Stimulated activated CD8-positive, alpha-beta memory T cell treated with anti-CD3 and anti-CD28 coated beads, Interleukin-15, amount 100 ng/mL, for 4 hours (primary cell): ENCODE measurements at places on chromosomes 12 and 14.

- no peak for DNase-seq
These were observed 7.9 kb downstream of the DYNC1H1 start for GRCh38 chr14:101972126-101972866.

DNA sequence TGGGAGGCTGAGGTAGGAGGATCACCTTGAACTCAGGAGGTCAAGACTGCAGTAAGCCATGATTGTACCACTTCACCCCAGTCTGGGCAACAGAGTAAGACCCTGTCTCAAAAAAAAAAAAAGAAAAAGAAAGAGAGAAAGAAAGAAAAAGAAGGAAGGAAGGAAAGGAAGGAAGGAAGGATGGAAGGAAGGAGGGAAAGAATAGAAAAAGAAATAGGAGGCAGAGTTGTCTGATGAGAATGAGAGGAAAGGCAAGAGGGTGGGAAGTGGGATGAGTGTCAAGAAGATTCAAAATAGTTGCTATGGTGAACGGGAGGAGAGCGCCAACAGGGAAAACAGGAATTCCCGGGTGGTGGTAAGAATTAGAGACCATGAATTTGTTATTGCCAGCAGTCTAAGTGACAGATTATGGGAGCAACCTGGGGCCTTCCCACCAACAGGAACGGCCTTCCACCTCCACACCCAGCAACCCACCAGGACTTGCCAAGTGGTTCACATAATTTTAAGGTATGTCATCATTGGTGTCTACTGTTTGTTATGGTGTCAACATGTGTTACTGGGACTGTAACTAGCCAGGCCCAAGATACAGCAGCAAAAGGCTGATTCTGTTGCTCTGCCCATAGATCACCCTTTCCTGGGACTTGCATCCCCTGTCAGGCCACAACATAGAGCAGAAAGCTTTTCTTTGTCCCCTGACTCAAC lies 36.1 kb upstream of the C12orf76 start:
- DNase-seq: no peak

- DNase-seq: no peak
These were observed 106.9 kb upstream of the TMEM233 start for GRCh38 chr12:119486599-119487154.

DNA sequence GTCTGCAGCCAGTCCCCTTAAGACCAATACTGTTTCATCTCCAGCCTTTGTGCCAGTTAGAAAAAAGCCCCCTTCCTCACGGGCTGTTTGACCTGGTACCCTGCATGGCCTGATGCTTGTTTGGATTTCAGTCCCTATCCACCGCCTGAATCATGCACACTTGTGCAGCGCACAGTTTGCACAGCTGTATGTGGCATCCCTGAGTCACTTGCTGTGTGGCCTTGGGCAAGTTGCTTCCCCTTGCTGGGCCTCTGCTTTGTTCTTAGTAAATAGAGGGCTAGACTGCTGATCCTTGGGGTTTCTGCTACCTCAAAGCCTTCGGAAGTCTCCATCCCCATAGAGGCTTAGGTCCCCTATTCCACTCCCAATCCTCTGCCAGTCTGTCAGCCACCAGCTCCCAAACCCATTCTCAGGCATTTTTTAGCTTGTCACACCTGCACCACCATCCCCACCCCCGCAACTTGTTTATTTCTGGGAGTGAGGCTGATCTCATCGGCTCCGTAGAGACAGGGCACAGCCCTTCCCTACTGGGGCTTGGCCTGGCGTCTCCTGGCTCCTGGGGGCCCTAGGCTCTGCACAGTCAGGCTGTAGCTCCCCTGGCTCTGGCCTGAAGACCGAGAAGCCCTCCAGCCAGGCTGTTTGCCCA lies 8.8 kb downstream of the KRT80 start:
- no peak for DNase-seq

GRCh38 chr12:104747955-104748354 lies 210.1 kb downstream of the SLC41A2 start:
- no peak for DNase-seq

- DNase-seq: no peak
These were observed 340.1 kb downstream of the BCAT1 start for GRCh38 chr12:24608637-24609285.

DNA sequence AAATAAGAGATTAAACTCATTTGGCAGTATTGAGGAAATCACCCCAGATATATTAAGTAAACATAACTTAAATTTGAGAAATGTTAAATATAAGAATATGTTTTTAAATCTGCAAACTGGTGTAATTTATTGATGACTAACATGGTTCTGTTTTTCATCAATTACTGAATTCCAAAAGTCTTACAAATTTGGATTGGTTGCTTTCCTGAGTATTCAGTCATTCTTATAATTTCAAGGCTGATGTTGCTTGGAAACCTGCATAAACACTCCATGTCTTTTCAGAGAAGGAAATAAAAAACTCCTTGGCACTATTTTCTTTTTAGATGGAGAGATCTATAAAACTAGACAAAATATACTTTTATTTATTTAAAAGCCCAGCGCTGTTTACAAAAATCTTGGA lies 71.7 kb downstream of the NOVA1 start:
- DNase-seq: no peak

- no peak for DNase-seq
These were observed 23.6 kb upstream of the MLXIP start for GRCh38 chr12:122054842-122055520.

- DNase-seq: no peak
These were observed 28.9 kb downstream of the RTRAF start for GRCh38 chr14:52018252-52018651.

DNA sequence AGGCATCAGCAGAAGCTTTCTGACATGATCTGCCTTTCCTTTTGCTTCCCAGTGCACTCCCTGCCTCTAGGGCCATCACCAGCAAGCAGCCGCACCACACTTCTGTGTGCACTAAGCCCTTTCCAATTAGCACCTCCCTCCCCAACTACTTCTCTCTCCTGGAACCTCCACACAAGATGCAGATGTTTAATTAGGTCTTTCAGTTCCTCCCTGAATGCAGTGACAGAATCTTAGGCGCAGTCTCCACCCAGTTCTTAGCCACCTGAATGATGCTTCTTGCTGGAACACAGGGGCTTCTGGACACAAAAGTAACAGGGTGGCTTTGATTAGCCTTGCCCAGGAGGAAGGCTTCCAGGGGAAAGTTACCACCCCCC lies 32.9 kb downstream of the NIN start:
- DNase-seq: no peak

DNA sequence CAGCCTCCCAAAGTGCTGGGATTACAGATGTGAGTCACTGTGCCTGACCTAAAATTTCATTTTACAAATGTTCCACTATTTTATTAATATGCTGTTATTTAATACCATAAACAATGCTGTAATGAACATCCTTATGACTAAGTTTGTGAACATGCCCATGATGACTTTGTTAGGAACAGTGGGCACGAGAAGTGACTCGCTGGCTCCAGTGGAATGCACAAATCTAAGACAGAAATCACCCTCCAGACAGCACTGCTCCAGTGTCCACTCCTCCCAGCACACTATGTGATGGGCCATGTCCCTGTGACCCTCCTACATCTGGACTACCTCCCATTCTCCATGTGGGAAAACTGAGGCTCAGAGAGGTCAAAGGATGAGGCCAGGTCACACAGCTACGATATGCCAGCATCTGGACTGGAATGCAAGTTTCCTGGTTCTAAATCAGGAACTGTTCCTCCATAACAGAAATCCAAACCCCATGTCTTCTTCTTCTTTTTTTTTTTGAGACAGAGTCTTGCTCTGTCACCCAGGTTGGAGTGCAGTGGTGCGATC lies 57.9 kb downstream of the GPR68 start:
- no peak for DNase-seq

DNA sequence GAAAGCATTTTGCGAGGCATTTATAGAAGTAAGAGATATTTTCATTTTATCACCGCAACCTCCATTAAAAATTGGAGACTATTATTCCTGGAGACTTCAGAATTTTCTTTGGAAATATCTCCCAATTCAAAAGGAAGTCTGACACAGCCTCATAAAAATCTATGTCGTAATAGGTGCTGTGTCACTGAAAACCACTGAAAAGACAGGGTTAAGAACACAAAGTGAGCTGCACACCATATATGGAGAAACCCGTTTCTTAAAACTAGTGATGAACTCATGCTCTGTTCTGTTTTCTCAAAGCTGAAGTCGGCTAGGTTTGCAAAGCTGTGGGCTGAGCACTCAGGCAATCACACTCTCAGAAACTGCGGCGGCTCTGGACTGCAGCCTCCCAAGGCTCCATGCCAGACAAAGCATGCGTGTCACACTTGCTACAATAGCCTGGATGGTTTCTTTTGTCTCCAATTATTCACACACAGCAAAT lies at the start of gene GLIPR1:
Gene GLIPR1, plus strand, starts transcription at position 287 of the 481 bp plus-strand sequence. Its CDS starts 126 bp downstream, at position 413.
- DNase-seq: peak; percentile 36

- no peak for DNase-seq
These were observed 83.3 kb upstream of the HIF1A start for GRCh38 chr14:61611880-61612630.

DNA sequence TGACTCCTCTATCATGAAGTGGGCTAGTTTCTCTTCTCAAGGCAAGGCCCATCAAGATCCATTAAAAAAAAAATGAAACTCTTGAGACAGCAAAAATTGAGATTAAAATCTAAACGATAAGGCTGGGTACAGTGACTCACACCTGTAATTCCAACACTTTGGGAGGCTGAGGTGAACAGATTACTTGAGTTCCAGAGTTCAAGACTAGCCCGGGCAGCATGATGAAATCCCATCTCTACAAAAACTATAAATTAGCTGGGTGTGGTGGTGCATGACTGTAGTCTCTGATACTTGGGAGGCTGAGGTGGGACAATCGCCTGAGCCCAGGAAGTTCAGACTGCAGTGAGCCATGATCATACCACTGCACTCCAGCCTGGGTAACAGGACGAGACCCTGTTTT lies 226.5 kb upstream of the SOX5 start:
- no peak for DNase-seq

DNA sequence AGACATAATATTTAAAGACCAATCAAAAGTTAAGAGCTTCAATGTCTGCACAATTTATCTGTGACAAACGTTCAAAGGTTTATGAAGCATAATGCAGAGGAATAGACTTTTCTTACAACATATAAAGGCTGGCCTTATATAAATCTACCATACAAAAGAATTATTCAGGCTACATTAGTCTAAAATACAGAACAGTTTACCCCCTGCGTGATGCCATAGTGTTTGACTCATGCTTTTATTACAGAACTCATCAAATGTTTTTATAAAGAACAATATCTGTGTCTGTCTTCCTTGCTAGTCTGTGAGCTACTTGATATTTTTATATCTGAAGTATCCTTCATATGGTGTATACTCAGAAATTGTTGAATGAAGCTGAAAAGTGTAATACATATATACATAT lies 1084.5 kb upstream of the FLRT2 start:
- no peak for DNase-seq

DNA sequence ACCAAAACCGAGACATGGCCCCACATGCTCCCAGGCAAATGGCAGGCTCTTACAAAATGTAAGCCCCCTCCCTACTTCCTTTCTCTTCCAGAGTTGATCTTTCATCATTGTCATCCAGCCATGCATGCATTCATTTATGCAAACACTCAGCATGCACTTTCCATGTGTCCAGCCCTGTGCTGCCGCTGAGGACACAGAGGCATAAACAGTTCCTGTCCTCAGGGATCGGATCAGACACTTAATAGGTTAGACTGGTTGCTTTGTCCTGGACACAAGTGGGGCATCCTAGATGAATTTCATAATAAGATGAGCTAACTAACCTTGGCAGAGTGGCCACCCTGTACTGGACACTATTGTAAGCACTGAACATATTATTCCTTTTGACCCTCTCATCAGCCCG lies 23.1 kb downstream of the PRIMA1 start:
- no peak for DNase-seq

- DNase-seq: no peak
These were observed 56.2 kb downstream of the SLC15A4 start for GRCh38 chr12:128767518-128767917.

- peak; percentile 1 for DNase-seq
These were observed 92.7 kb downstream of the DIP2B start for GRCh38 chr12:50597200-50598195.

DNA sequence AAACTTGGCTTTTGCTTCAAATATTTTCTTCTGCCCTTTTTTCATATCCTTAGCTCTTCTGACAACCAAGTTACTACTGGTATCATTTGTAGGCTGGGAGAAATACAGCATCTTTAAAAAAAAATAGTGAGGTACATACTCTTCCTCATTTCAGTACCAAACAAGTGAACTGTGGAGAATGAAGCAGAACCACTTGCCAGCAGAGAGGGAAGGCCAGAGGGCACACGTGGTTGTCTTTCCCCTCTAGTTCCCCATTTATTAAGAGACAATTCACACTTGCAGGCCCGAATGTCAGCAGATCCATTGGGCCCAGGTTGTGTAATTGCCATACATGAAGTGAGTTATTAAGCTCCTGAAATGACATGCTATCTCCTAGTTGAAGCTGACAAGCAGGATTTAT lies 3.2 kb downstream of the SUSD6 start:
- DNase-seq: no peak

GRCh38 chr12:74890237-74890599 lies 319.4 kb downstream of the KCNC2 start:
- DNase-seq: no peak

GRCh38 chr14:58731465-58732293 lies 93.9 kb downstream of the DACT1 start:
- no peak for DNase-seq

- DNase-seq: no peak
These were observed 1026.6 kb upstream of the TMEM132C start for GRCh38 chr12:127240249-127240929.

- no peak for DNase-seq
These were observed 7.4 kb upstream of the ELK3 start for GRCh38 chr12:96186607-96187301.

- no peak for DNase-seq
These were observed 42.1 kb upstream of the CTDSP2 start for GRCh38 chr12:57888409-57889157.

- DNase-seq: no peak
These were observed 1.6 kb downstream of the CEBPE start for GRCh38 chr14:23117371-23118020.

DNA sequence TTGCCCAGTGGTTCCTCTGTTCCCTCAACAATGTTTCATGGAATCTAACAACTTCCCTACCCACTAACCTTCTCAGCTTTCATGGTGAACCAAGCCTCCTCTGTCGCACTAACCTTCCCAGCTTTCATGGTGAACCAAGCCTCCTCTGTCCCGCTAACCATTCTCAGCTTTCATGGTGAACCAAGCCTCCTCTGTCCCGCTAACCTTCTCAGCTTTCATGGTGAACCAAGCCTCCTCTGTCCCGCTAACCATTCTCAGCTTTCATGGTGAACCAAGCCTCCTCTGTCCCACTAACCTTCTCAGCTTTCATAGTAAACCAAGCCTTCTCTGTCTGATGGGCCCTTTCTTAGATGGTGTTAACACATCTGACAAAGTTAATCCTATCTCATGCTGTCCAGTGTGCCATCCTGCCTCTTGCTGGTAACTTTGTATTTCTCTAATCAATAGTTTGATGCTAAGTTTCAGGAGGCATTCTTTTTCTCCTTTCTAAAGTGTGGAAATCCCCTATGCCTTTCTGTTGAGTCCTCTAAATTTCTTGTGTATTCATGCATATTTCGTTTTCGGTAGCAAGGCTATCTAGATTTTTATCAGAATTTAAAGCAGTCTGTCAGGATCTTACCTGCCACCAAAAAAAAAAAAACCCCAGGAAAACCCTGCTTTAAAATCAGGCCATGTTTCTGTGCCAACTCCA lies 26.8 kb upstream of the KCNK13 start:
- no peak for DNase-seq

- DNase-seq: no peak
These were observed 43.4 kb upstream of the NR2C1 start for GRCh38 chr12:95116773-95117172.
